NCI-H1417 treated with DMSO at 0.1 percent for 48 hours (cell line): ENCODE measurements at places on chromosomes 5 and 9.
A peak's percentile ranks its signal among the peaks of the same experiment; 100 is the strongest.

DNA sequence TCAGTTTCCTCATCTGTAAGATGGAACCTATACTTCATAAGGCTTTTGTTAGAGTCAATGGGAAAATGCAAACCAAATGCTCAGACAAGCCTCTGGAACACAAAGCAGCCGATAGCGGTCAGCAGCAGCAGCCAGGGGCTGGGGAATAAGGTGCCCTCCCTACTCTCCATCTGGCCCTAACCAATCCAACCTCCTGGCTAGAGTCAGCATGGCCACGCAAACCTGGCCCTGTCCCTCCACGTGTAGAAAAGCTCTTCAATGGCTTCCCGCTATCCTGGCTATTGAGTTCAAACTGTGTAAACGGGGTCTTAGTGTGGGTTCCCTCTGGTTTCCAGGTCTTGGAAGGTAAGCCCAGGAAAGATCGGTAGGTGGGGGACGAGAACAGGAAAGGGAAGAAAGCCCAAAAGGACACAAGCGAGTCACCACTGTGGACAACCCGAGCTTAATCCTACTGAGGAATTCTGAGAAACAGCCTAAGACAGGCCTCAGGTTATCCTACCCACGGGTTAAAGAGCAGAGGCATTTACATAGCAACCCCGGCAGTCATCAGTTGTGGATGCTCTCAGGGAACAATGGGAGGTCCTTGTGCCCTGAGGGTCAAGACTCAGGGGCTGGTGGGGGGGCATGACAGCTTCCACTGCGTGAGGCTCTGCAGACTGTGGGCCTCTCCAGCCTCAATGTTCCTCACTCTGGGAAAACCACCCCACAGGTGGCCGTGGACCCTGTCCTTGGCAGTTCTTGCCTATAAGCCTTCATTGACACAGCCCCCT lies 30.9 kb downstream of the FABP6 start:
- no peak for DNase-seq

- DNase-seq, result no peak
Observed at GRCh38 chr5:87452837-87453236, 40.1 kb upstream of the CCNH start.

DNA sequence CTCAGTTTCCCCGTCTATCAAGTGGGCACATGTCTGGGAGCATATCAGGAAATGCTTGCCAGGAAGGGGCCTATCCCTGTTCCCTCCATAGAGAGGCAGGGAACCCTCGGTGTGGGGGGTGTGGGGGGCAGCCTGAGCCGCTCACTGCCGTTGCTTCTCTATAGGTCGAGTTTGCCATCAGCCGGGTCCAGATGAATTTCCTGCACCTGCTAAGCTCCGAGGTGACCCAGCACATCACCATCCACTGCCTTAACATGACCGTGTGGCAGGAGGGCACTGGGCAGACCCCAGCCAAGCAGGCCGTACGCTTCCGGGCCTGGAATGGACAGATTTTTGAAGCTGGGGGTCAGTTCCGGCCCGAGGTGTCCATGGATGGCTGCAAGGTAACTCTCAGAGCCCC lies 13.8 kb upstream of the ORM1 start:
- no peak for DNase-seq

DNA sequence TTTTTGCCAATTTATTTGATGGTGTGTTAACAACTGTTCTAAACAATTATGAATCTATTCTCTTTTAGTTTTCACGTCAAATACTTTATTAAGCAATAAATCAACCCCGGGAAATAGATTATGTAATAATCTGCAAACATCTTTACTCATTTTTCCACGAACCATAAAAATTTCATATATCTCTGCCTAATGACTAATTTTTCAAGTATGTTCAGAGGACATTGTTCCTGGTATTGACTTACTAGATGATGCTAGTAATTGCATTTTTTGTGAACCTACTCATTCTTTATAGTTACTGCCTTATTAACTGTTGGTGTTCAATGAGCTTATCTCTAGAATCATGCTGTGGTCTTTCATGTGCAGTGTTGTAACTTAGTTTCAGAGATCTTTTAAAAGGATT lies 41.0 kb upstream of the FBN2 start:
- no peak for DNase-seq

GRCh38 chr9:119998614-119999013 lies 581.4 kb downstream of the CDK5RAP2 start:
- no peak for DNase-seq

DNA sequence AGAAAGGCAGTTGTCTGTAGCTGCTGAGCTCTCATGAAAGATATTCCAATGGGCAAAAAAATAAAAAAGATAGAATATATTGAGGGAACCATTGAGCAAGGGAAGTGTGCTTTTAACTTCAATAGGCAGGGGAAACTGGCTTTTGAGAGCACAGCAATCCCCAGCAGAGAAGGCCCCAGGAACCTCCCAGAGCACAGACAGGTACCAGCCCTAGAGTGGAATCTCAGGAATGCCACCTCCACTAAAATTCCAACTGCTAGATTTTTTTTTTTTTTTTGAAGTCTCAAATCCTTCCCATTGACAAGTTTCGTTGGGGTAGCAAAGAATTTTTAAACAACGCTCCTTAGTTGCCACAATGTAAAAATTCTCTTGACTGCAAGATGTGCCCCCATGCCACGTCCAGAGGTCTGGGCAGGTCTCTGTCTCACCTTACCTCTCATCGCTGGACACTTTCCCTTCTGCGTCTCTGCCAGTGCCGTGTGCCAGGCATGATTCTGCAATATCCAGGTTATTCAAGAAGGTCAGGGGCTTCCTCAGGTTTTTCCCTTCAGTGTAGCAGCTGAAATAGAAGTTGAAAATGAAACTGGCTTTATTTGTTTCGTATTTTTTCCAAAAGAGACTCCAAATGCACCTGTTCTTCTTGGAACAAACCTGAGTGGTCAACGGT lies 64.2 kb upstream of the IRX1 start:
- DNase-seq, result no peak

- no peak for DNase-seq
Observed at GRCh38 chr9:17398350-17398749, 180.5 kb upstream of the SH3GL2 start.

- DNase-seq, result no peak
Observed at GRCh38 chr9:136143215-136144001, 24.7 kb upstream of the TMEM250 start.

GRCh38 chr9:109560470-109561132 lies 62.5 kb upstream of the PTPN3 start:
- no peak for DNase-seq

- DNase-seq, result no peak
Observed at GRCh38 chr5:87411586-87411972, 1.2 kb downstream of the CCNH start.

DNA sequence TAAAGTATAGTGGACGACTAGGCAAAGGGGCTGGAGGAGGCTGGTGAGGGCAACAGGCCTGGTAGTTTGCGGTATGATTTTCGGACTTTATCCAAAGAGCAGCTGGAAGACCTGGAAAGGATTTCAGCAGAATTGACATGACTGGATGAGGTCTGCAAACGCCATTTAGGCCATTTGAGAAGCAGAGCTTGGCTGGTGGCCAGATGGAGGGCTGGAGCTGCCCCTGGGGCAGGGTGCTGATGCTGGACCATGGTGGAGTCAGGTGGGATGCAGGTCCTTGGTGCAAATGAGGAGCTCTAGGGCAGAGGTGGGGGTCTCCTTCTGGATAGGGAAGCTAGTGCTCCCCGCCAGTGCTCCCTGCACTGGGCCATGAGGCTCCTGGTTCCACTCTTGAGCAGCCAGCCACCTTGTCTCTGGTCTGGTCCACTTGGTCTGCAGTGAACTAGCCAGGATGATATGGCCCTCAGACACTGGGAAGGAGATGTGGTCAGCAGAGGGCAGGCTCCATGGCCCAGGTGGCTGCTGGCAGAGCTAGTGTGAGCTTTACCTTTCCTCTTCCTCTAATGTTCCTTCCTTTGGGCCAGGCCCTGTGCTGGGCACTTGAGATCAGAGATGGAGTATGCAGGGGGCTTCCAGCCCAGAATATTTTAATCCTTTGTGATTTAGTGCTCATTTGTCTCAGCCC lies 31.4 kb downstream of the COL27A1 start:
- DNase-seq, result no peak

DNA sequence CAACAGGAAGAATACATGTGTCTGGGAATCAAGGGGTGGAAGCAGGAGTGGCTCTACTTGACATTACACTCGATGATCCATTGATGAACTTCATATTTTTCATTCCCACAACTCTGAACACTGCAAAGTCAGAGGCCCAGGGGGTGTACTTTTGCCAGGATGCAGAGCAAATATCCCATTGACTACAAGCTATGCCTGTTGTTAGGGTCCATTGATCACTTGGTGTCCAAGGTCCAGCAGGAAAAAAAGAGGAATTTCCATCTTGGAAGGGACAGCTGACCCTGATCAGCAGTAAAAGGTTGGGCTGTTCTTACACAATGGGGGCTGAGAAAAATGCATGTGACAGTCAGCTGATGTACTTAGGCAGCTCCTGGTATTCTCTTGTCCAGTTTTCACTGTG lies 118.5 kb upstream of the MAP1B start:
- no peak for DNase-seq

DNA sequence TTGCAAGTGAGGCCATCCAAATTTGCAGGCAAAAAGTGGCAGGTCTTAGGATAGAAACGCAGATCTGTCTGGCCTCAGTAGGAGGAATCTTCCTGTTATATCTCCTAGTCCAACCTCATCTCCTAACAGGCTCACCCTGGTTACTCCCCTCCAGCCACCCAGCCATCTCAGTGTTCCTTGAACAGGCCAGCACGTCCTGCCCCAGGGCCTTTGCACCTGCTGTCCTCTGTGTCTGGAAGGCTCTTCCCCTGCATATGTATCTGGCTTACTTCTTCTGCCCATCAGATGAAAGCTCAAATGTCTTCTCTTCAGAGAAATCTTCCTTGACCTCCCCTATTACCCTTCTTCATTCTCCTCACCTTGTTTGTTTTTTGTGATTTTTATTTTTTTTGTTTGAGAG lies 107.3 kb upstream of the ALDH1B1 start:
- no peak for DNase-seq

DNA sequence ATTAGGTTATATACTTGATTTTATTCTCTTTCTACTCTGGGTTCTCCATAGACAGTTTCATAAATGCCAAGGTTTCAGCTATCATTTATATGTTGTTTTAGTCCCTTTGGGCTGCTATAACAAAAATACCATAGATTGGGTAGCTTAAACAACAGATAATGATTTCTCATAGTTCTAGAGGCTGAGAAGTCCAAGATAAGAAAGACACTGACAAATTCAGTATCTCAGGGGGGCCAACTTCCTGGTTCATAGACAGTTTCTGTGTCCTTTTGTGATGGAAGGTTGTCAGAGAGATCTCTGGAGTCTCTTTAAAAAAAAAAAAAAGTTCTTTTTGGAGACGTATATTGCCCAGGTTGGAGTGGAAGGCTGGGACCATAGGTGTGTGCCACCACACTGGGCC lies 113.3 kb downstream of the SCAMP1 start:
- no peak for DNase-seq

DNA sequence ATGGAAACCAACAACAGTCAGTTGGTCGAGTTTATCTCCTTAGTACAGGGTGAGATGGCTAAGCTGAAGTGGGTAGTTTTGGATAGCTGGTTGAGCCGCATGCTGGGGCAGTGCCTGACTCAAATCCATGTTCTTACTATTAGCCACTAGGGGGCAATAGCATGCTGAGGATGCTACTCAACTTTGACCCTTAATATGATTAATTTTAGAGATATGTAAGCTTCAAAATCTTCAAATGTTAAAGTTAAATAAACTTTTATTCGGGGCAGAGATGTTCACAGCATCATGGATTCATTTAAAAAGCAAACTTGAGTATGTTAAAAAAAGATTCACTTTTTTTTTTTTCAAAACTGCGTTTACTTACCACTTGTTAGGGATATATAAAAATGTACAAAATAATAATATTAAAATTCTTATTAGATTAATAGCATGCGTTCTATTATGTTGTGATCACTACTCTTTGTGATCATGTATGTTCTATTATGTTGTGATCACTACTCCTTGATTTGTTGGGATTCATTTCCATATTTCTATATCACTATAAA lies 57.0 kb downstream of the C9orf153 start:
- peak; percentile 23 for DNase-seq

DNA sequence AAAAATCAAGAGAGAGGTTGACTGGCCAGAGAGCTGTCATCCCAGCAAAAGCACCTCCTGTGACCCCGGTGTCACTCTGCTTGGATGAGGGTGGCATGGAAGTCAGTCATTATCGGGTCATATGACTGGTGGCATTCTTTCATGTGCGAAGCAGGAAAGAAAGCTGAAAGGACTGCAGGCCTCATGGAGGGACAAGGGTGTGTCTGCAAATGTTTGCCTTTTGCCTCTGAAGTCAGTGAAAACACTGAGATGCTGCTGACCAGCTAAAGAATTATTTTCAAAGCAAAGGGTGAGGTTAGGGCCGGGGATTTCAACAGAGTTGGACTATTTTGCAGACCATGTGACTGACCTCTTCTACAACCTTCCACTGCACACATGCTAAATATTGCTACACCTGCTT lies 298.3 kb downstream of the CSNK1G3 start:
- peak; percentile 31 for DNase-seq

DNA sequence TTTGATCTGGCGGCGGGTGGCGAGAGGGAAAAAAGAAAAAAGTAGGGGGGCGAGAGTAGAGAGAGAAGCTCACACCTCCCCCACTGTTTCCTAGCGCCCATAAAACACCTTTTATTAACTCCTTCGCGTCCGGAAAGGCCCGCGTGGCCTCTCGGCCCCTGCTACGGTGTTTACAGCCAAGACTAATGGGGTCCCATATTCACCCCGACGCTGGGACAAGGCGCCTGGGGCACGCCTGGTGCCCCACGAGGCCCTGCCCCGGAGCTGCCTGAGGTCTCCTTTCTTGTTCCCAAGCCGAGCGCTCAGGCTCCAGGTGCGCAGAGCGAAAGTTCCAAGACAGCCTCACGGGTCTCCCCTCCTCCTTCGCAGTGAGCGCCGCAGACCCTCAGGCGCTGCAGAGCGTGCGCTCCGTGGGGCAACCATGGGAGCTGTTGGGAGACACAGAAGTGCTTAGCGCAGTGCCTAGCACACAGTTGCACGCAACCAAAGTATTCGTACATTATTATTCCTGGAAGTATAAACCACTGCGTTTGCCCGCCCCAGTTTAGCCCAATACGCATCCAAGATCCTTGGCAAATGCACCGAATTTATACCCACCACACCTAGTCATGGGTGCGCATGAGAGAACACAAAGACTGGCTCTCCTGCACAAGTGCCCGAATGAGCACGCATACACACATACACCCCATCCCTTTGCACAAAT lies 4.3 kb downstream of the HAND1 start:
- DNase-seq, result no peak

GRCh38 chr5:80688648-80689420 lies 34.1 kb upstream of the DHFR start:
- DNase-seq, result no peak

GRCh38 chr5:18305288-18305924 lies 671.1 kb downstream of the TAF11L14 start:
- peak; percentile 49 for DNase-seq

GRCh38 chr5:69284203-69284602 lies 48.4 kb downstream of the CCDC125 start:
- no peak for DNase-seq

- no peak for DNase-seq
Observed at GRCh38 chr5:133845271-133845670, 123.2 kb downstream of the C5orf15 start.

DNA sequence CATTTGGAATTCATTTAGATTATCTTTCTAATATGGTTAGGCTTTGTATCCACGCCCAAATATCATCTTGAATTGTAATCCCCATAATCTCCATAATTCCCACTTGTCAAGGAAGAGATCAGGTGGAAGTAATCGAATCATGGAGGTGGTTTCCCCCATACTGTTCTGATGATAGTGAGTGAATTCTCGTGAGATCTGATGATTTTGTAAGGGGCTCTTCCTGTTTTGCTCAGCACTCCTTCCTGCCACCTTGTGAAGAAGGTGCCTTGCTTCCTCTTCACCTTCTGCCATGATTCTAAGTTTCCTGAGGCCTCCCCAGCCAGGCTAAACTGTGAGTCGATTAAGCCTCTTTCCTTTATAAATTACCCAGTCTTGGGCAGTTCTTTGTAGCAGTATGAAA lies 527.5 kb upstream of the ARRDC3 start:
- DNase-seq, result no peak
